Memory B cell (primary cell): ENCODE measurements at places on chromosomes 5 and 9.

- no peak for DNase-seq
Measured at GRCh38 chr9:21965401-21965951, 28.7 kb downstream of the CDKN2A start.

GRCh38 chr9:76215066-76215465, 179.2 kb downstream of the RFK start:
- no peak for DNase-seq

GRCh38 chr5:112063856-112064255, 306.9 kb upstream of the NREP start:
- DNase-seq = no peak

GRCh38 chr5:137730336-137730735, 5.6 kb downstream of the KLHL3 start:
- no peak for DNase-seq

DNA sequence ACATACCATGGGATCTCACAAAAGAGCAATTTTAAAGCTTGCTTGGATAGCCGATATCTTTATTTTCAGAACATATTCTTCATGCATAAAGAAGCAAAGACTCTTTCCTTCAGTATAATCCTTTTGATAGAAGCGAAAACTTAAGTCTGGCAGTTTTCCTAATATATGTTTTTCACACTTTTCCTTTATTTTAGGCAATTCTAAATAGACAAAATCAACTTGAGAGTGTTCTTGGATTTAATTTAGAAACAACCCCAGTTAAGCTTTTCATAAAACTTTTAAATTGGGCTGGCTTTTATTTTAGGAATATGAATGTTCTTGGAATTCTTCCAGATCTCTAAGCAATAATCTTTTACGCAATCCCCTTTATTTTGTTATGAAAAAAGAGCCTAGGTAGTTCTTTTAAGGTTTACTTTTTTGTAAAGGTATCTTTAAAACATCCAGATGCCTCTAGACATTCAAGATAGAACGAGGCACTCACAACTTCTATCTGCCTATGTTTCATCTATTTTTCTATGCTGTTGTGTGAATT, 51.5 kb upstream of the HSPB3 start:
- no peak for DNase-seq

GRCh38 chr5:66239034-66239433, 94.9 kb downstream of the SREK1 start:
- no peak for DNase-seq

DNA sequence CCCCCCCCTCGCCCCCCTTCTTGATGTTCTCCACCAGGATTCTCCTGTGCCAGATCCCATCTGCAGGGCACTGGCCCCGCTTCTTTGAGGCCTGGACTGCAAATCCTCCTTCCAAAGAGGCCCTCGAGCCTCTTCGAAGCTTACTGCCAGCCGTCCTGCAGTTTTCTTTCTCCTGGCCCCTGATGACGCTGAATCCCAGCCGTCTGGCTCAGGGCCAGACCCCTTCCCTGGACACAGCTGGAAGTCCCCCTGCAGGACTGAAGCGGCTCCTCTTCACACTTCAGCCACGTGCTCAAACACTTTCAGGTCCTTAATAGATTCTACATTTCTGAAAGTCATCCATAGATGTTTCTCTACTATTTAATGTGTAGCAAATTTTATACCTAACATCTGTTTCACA, 121.5 kb downstream of the EHMT1 start:
- DNase-seq = no peak

DNA sequence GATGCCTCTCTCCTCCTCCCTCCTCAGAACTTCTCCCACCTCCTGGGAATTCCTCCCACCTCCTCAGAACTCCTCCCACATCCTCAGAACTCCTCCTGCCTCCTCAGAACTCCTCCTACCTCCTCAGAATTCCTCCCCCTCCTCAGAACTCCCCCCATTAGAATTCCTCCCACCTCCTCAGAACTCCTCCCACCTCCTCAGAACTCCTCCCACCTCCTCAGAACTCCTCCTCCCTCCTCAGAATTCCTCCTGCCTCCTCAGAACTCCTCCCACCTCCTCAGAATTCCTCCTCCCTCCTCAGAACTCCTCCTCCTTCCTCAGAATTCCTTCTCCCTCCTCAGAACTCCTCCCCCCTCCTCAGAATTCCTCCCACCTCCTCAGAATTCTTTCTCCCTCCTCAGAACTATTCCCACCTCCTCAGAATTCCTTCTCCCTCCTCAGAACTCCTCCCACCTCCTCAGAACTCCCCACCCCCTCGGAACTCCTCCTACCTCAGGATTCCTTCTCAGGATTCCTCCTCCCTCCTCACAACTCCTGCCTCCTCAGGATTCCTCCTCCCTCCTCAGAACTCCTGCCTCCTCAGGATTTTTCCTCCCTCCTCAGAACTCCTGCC, 23.9 kb downstream of the SLC46A2 start:
- DNase-seq = no peak

- DNase-seq = no peak
Measured at GRCh38 chr9:134678666-134679443, 37.3 kb downstream of the COL5A1 start.

- no peak for DNase-seq
Measured at GRCh38 chr5:117333011-117333410, 758.4 kb upstream of the SEMA6A start.
